ENCODE measurements at places on chromosomes 12 and 14.
A peak's percentile ranks its signal among the peaks of the same experiment; 100 is the strongest.

DNA sequence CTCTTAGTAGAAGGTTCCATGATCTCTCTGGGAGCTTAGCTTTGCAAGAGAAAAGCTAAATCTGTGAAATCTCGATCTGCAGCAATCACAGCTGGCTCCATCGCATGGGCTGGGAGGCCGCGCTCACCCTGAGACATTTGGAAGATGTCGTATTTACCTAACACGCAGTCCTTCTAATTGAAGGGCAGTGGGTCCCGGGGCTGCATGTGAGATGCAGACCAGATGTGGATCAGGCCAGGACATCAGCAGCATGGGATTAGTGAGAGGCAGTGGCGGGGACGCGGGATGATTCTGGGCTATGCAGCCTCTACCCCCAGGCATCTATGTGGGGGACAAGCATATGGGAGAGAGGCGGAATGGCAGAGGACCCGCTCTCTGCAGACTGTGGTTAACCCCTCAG lies 312.4 kb upstream of the RTL1 start:
- DNase-seq = no peak

- DNase-seq = no peak
These were observed 13.8 kb upstream of the ANAPC5 start for GRCh38 chr12:121366063-121366459.

DNA sequence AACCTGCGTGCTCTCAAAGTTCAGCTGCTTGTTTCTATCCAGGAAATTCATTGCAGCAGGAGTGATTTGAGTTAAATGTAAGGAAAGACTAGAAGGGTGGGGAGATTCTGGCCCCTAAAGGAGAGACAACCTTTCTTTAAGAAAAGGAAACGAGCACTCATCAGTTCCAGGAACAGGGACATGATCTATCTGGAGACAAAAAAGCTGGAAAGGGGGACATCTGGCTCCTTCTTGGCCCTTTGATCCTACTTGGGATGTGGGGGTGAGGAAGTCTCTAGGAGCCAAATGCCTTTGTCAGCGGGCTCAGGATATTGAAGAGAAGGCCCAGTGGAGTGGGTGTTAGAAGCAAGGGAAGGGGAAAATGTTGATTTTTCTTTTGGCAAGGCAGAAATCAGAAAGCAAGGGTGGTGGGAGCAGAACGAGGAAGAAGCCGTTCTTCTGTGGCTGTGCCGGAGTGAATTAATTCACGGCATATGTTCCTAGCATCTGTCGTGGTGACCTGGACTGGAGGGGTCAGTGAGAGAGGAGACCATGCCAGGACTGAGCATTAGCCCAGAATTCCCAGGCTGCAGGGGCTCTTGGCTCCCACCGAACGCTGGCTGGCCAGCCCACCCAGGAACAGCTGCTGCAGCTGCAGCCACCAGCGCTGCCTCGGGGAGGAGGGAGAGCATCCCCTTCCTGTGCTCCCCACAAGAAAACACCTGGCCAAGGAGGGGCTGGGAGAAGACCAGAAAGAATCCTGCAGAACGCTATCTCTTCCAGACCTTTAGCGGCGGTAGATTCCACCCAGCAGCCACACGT lies 62.8 kb upstream of the GPATCH2L start:
- no peak for DNase-seq

DNA sequence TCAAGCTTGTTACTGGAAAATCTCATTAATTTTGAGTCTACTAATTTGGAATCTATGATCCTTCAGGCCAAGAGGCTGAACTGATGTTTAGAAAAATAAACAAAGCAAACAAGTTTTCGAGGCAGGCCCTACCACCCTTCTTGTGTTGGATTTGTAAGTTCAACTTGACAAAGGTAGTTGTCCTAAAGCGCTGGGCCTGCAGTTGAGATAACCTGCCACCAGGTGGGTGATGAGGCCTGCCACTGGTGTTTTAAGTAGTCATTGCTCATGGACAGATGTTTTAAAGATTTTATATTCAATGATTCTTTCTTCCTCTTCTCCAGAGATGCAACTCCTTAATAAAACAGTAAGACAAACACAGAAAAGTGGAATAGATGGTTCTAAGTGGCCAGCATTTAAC lies 19.4 kb downstream of the ACVRL1 start:
- no peak for DNase-seq

GRCh38 chr12:76634133-76634532 lies 74.6 kb upstream of the OSBPL8 start:
- no peak for DNase-seq

DNA sequence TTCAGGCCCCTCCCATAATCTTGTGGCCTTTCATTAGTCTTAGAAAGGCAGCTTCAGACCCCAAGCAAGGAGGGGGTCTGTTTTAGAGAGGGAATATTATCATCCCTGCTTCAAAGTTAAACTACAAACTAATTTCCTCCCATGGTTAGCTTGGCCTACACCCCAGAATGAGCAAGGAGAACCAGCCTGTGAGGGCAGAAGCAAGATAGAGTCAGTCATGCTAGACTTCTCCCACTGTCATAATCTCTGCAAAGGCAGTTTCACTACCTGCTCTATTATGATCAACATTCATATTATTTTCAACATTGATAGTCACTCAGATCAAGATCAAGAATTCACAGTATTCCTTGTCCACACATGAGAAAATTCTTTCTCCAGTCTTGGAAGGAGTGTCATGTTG lies 105.1 kb downstream of the GXYLT1 start:
- DNase-seq = no peak

DNA sequence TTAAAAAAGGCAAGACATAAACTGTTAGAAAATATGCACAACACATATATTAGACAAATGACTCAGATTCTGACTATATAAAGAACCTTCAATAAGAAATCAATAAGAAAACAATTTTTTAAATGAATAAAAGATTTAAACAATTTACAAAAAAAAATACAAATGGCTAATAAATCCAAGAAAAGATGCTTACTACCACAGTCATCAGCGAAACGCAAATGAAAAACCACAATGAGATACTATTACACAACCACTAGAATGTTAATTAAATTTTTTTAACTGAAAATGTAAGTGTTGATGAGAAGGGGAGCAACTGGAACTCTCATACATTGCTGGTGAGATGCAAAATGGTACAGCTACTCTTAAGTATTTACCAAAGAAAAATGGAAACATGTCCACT lies 24.4 kb downstream of the OSBPL8 start:
- no peak for DNase-seq

- DNase-seq = peak; percentile 67
These were observed 11.4 kb upstream of the FOS start for GRCh38 chr14:75267141-75267721.

- DNase-seq = no peak
These were observed 146.4 kb upstream of the RTL1 start for GRCh38 chr14:101049942-101050341.

DNA sequence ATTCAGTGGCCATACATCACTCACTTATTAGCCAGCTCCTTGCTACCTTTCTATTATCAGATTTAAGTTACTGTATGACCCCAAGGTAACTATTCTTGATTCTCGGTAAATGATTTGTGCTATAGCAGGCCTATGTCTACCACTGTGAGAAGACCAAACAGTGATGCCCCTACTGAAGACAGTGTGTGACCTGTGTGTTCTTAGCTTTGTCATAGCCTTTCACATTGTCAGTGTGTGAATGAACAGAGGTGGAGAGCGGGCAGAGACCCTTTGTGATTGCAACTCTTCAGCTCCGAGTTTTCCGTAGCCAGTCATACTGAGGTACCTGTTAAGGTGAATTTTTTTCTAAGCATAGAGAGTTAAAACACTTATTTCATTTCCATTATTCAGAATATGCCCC lies 294.0 kb downstream of the LRFN5 start:
- DNase-seq = no peak

DNA sequence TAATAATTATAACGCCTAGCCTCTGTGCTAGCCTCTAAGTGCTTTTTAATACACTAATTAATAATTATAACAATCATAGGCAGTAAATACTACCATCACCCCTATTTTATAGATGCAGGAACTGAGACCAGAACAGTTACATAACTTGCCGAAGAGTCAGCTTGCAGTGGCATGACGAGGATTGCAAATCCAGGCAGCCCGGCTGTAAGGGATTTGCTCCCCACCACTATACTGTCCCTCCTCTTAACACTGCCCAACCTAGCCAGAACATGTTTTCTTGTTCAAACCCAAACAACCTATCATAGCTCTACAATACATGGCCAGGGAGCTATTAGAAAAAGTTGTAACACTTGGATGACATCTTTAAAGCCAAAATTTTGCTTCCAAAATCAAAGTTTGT lies 33.9 kb upstream of the VASH1 start:
- DNase-seq = no peak

DNA sequence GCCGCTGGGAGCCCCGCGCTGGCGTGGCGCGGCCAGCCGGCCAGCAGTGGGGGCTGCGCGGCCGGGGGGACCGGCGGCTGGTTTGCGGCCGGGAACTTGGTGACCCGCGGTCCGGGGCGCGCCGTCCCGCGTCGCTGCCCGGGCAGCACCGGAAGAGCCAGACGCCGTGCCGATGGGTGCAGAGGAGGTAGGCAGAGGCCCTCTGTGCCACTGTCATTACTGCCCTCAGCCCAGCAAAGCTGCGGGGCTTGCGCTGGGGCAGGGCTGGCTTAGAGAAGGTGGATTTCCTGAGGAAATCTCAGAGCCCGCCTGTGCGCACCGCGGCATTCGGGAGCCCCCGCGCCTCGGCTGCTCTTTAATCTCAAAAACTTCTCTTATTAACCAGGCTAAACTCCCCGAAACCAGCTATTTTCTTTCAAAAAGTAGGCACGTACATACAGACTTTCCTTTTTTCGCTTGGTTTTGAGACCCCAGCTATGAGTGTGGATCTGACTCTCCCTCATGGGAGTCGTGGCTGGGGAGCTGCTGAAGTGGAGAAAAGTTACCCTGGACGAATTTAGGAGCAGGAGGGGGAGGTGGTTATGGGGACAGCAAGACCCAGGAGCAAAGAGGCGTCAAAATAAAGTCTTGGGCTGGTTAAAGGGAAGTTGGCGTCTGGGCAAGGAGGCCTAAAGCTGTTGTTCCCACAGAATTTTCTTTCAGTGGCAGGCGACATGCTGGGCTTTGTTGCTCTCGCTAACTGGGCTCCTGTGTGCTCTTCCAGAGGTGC lies 802 bp downstream of the SUSD6 start:
- DNase-seq = peak; percentile 32

GRCh38 chr12:56988207-56988739 lies 18.1 kb downstream of the ZBTB39 start:
- DNase-seq = no peak

GRCh38 chr12:116194935-116195431 lies 82.5 kb downstream of the MED13L start:
- no peak for DNase-seq

GRCh38 chr14:65224799-65225198 lies 122.5 kb upstream of the MAX start:
- peak; percentile 43 for DNase-seq

GRCh38 chr12:103043531-103044486 lies 86.3 kb downstream of the ASCL1 start:
- DNase-seq = no peak

DNA sequence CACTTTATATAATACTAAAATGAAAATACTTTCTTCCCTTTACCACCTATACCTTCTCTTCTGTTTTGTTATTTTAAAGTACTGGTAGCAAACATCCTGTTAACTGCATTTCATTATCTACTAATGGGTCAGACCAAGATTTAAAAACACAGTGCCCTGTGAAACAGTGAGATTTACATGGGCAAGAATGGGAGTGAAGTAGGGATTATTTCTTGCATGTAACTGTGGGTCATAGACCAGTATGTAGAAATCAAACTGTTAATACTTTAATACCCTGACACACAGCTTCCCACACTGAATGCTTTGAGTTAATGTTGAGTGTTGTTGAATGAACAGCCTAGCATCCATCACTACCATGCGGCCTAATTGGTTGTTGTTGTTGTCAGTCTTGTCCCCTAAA lies 61.6 kb downstream of the PLEKHA5 start:
- DNase-seq = no peak

GRCh38 chr12:124940393-124941169 lies 26.1 kb upstream of the UBC start:
- DNase-seq = peak; percentile 86

GRCh38 chr12:57046947-57047890 lies 2.7 kb downstream of the MYO1A start:
- no peak for DNase-seq

GRCh38 chr12:26746121-26746714 lies 86.8 kb downstream of the ITPR2 start:
- DNase-seq = peak; percentile 24

GRCh38 chr14:63296060-63296563 lies 22.6 kb downstream of the GPHB5 start:
- no peak for DNase-seq

- DNase-seq = no peak
These were observed 30.9 kb upstream of the ANKRD9 start for GRCh38 chr14:102540315-102541028.

- DNase-seq = no peak
These were observed 46.2 kb downstream of the ERH start for GRCh38 chr14:69351911-69352310.

- peak; percentile 61 for DNase-seq
These were observed 56.1 kb upstream of the FUT8 start for GRCh38 chr14:65356327-65356836.

DNA sequence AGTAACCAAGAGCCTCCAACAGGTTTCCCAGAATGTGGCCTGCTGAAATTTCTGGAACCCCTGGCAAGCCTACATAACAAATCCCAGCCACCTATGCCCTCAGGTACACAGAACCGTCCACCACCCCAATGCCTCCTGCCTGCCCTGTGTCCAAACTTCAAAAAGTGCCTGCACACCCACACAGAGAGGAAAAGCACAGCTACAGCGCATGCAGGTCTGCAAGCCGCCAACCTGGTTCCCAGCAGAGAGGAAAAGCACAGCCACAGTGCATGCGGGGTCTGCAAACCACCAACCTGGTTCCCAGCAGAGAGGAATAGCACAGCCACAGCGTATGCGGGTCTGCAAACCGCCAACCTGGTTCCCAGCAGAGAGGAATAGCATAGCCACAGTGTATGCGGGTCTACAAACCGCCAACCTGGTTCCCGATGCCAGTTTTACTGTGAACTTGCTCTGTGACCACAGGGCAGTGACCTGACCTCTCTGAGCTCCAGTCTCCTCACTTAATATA lies 113.5 kb downstream of the SCARB1 start:
- no peak for DNase-seq

GRCh38 chr12:29088611-29089219 lies 60.4 kb upstream of the FAR2 start:
- DNase-seq = peak; percentile 17

DNA sequence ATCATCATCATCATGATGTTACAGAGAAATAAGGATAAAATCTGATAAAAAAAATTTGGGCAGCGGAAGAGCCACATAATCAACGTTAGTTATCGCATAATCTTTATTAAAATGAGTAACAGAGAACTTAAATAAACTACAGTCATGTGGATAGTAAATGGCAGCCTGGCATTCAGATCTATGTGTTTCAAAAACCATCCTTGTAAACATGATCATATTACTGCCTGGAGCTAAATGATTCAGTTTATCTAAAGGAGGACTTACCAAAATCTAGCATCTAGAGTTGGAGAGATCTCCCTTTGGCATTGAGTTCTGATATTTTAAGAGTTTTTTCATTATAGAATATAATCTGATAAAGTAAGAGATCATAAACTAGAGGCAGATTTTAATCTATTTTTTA lies 200.1 kb upstream of the MGAT4C start:
- no peak for DNase-seq

Data from fibroblast of gingiva (primary cell).